Head of caudate nucleus (tissue), 42 donors: ENCODE measurements at places on chromosomes 13 and 19.

GRCh38 chr19:13538601-13539253, 32.4 kb upstream of the CACNA1A start:
- DNase-seq, result no peak

DNA sequence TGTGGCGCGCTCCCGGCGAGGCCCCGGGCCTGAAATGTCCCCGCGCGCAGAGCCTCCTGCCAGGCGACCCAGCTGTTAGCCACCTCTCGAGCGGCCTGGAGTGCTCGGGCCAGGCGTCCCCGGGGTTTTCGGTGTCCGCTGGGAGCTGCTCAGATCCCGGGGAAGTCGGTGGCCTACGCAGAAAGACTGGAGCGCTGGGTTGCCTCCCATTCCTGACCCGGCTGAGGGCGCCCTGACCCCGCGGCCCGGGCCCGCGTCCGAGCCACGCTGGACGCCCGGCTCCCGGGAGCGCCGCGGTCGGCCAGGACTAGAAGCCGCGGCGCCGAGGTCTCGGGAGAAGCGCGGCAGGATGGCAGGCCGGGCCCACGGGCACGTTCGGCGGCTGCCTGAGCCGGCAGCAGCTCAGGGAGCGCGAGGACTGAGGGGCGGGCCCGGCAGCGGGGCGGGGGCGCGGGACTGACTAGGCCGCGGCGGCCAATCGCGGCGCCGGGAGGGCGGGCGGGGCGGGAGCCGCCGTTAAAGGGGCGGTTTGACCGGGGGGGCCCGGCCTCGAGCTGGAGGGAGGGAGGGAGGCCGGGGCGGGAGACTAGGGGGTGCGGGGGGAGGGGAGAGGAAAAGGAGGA, 1.3 kb upstream of the ZIC2 start:
- no peak for DNase-seq

DNA sequence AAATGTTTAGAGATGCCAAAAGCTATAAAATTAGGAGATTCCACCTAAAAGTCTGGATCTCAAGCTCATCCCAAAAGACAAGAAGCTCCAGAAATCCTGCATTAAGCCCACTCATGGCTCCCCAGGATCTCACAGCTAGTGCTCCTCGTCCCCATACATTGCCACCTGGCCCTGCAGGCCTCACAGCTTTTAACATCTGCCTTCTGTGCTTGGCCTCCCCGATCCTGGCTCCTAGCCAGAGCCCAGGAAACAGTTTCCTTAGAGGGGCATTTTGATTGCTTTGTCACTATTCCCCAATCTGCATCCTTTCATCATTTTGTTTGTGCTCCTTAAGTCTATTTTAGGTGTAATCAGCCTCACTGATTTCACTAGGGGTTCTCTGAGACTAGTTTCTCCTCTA, 14.5 kb upstream of the DCT start:
- DNase-seq, result no peak

DNA sequence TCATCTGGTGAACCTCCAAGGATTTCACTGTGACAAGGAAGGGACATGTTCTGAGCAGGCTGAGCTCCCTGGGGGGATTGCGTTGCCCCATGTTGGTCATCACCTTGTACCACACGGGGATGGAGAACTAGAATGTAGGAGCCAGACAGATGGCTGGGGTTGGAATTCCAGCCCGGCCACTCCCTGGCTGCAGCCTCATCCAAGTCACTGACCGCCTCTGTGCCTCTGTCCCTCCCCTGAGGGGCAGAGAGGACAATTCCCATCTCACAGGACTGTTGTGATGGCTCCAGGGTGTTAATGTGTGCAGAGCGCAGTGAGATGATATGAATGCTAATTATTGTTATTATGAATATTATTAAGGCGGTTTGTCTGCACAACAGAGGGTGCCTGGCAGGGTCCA, 24.1 kb downstream of the ADGRL1 start:
- no peak for DNase-seq

- no peak for DNase-seq
These were observed 482.6 kb upstream of the PCDH20 start for GRCh38 chr13:61898207-61898606.
